ENCODE measurements at places on chromosomes 2 and 18. TPM values are rescaled to one million over a fixed set of nuclear protein-coding genes. Genes with fewer than 3 reads are reported as not detected.

DNA sequence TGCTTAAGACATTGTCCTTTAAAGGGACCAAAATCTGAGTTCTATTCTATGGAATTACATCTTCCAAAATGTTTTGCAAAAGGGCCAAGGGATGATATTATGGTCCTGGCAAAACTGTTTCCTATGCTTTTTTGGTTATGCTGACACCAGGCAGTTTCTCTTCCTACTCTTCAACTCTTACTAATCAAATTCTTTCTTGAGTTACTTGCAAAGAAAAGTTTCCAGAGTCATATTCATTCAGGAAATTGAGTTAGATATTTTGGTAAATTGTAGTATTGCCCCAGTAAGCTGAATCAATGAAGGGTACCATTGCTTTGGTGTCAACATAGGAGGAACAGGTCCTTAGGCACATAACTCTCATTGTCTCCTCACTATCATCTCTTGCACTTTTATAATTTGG, 118.8 kb downstream of the DPP4 start:
- H3K4me1 ChIP-seq: no peaks in the 10 kb centered on the region
- no peaks in the 10 kb centered on the region for H3K36me3 ChIP-seq
- no peak overlapping the region for H3K27ac ChIP-seq
- no peak for DNase-seq

DNA sequence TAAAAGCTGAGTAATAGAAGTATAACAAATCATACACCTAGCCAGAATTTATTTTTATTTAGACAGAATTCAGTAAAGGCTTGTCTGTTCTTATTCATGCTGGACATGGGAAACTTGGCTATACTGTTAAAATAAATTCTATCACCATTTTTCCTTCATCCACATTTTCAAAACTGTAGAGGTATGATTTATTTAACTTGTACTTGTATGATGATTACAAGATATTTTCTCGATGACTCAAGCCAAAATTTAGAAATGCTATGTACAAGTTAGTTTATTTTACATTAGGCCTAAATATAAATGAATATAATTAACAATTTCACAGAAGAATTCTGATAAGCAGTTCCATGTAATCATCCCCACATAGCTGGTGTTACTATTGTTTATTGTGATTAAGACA, 194.8 kb upstream of the DOK6 start:
- DNase-seq: no peak
- H3K4me1 ChIP-seq: no peaks in the 10 kb centered on the region
- no peak overlapping the region for H3K27ac ChIP-seq

DNA sequence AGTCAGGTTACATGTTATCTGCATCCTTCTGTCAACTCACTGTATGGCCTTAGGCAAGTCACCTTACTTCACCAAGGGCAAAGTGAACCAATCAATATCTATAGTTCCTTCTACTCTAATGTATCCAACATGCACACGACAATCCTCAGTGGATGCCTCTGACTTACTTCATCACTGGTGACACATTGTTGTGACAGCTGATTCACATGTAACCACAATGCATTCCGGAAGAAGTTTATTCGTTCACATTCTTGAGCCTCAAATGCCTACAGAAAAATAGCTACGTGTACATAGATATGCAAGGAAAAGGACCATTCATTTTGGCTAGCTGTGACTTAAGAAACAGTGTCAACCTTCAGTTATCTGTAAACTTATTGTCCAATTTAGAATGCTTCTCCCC, 26.3 kb upstream of the EPG5 start:
- H3K4me1 ChIP-seq: no peaks in the 10 kb centered on the region
- H3K27ac ChIP-seq: no peak overlapping the region
- no peaks in the 10 kb centered on the region for H3K27me3 ChIP-seq
- no peak overlapping the region for H3K4me3 ChIP-seq

Gene LIMS4
- polyA plus RNA-seq: 11.3 TPM

Measured in ovary (tissue), 10 donors.